ENCODE measurements at places on chromosomes 7 and 10.

GRCh38 chr10:88243202-88243744 lies 339.8 kb downstream of the RNLS start:
- no peak for DNase-seq

GRCh38 chr7:151361193-151361959 lies 19.8 kb downstream of the NUB1 start:
- no peak for DNase-seq

- DNase-seq: no peak
These were observed 425.9 kb downstream of the LRMDA start for GRCh38 chr10:75857269-75857846.

- no peak for DNase-seq
These were observed 181.4 kb downstream of the AKR1D1 start for GRCh38 chr7:138257459-138258196.

GRCh38 chr10:108422286-108422685 lies 1257.8 kb upstream of the SORCS1 start:
- no peak for DNase-seq

DNA sequence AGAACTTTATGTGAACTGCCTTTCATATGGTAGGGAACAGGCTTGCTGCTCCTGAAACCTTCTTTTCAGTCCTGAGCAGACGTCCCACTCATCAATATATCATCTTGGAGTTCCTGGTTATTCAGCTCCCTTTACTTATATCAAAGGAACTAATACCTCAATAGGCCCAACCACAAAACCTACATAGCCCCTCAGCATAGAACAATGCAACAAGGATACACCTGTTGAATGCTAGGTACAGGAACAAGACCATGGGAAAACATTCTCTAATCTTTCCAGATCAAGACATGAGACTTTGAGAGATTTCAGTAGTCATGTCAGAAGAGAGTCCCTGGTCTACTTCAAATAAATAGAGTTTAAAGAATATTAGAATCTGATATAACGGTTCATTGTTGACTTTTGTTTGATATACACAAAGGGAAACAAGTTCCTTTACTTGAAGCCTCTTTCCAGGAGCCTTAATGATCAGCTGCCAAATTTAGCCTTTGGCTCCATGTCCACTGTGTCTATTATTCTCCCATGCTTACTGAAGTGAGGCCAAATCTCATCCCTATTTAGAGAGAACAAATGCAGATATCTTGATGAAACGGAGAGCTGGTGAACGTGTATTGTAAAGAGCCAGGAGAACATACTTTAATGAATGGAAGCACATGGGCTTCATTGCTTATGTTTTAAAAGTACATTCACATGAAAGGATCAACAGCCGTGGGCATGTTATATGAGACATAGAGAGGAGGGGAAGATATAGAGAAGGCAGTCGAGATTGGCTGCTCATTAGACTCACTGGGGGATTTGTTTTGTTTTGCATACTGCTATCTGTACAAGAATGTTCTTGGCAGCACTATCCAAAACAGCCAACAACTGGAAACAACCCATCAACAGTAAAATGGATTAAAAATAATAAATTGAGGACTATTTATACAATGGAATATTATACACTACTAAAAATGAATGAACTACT lies 9.5 kb downstream of the RHOBTB1 start:
- no peak for DNase-seq

- DNase-seq: no peak
These were observed 71.1 kb downstream of the LYZL2 start for GRCh38 chr10:30558411-30558810.

- DNase-seq: no peak
These were observed 65.6 kb upstream of the ADO start for GRCh38 chr10:62738916-62739315.

- no peak for DNase-seq
These were observed 101.0 kb upstream of the STEAP1B start for GRCh38 chr7:22601003-22601402.

GRCh38 chr10:7272008-7272407 lies 138.8 kb downstream of the SFMBT2 start:
- no peak for DNase-seq

DNA sequence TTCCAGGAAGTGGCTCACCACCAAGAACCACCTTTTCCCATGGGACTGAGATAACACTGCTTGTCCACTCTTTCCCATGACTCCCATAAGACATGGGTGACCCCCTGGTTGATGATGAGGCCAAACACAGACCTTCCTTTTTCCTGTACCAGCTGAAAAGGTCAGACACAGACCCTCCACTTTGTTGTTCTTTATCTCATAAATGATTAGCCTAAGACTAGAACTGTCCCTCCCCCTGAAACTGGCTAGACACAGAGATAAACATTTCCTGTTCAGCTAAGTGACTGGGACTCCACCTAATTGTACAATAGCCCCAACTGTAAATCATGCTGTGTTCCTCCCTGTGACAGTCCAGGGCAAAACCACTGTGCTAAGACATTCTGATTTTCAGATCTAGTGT lies 8.2 kb upstream of the NRG3 start:
- DNase-seq: no peak

DNA sequence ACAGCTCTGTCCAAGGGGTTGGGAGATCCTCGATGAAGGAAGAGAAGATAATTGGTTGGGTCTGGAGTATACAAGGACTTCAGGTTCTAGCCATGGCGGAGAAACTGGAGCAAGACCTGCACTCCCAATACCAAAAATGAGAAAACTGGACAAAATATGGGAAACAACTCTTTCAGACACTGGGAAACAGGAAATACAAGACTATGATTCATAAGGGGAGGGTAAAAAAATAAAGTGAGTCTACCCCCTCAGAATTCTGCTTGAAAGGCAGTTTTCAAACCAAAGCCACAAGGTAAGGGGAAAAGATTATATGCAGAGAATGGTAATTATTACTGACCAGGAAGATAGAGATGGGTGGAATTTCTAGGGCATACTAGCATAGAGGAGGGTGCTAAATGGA lies 10.2 kb upstream of the SEC61G start:
- no peak for DNase-seq

DNA sequence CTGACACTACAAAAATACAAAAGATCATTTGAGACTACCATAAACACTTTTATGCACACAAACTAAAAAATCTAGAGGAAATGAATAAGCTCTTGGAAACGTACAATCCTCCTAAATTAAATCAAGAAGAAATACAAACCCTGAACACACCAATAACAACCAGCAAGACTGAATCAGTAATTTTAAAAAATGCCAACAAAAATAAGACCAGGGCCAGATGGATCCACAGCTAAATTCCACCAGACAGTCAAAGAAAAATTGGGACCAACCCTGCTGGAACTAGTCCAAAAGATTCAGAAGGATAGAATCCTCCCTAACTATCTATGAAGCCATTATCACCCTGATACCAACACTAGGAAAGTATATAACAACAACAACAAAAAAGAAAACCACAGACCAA lies 277.4 kb downstream of the AGMO start:
- no peak for DNase-seq

DNA sequence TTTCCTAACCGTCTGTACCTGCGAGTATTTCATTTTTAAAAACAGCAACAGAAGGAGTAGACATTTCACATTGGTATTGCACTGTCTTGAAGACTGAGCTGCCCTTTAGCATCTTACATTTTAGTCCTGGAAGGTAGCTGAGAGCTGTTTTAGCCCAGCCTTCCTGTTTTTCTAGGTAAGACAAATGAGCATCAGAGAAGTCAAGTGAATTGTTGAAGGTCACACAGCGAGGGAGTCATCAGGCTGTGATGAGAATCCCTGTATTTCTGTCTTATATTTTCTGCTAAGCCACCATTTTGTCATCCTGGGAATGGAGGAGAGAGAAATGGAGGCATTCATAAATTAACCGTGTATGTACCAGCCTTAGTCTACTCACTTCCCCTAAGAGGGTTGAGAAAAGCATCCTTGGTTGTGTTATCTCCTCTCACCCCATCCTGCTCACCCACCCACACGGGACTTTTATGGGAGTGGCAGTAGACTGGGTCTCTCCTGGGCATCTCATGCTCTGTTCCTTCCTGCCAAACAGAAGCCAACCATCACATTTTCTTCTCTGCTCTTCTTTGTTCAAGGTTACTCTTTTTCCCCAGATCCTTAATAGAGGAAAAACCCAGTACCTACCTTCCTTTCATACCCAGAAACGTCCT lies 8.5 kb downstream of the RBM20 start:
- DNase-seq: no peak

- DNase-seq: no peak
These were observed 172.7 kb downstream of the PLXNA4 start for GRCh38 chr7:132403465-132404110.

DNA sequence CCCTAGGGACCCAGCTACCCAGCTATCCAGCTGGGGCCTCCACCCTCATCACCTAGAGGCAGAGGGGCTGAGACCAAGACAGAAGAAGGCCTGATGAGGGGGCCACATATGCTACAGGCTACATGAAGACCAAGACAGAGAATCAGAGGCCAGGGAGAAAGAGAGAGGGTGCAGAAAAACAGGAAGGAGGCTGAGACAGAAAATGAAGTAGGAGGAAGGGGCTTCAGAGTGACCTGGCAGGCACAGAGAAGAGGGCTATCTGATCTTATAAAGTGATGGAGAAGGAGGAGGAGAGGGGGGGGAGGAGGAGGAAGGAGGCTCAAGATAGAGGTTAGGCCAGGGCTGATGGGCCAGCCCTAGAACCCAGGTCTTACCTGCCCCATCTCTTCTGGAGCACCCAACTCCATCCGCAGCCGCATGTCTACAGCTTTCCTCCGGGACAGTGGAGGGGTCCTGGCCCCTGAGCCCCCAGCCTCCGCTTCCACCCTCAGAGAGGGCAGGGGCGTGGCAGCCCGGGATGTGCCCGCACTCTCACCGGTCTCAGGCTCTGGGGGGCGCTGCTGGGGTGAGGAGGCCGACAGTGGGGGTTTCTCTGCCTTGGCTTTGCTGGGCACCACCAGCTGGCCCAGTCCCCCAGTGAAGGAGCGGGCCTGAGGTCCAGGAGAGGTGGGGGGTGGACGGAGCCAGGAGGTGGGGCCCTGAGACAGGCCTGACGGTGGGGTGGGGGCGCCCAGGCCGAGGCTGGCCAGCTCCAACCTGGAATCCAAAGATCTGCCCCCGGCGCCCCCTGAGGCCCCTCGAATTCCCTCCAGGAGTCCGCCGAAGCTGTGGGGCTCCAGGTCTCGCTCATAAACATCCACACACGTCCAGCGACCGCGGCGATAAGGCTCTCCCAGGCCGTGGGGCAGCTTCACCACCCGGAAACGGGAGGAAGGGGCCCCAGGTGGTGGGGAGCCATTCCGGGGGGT lies 1.8 kb downstream of the TSC22D4 start:
- DNase-seq: no peak
